CD8-positive, alpha-beta T cell (primary cell): ENCODE measurements at places on chromosomes 12 and 14.

DNA sequence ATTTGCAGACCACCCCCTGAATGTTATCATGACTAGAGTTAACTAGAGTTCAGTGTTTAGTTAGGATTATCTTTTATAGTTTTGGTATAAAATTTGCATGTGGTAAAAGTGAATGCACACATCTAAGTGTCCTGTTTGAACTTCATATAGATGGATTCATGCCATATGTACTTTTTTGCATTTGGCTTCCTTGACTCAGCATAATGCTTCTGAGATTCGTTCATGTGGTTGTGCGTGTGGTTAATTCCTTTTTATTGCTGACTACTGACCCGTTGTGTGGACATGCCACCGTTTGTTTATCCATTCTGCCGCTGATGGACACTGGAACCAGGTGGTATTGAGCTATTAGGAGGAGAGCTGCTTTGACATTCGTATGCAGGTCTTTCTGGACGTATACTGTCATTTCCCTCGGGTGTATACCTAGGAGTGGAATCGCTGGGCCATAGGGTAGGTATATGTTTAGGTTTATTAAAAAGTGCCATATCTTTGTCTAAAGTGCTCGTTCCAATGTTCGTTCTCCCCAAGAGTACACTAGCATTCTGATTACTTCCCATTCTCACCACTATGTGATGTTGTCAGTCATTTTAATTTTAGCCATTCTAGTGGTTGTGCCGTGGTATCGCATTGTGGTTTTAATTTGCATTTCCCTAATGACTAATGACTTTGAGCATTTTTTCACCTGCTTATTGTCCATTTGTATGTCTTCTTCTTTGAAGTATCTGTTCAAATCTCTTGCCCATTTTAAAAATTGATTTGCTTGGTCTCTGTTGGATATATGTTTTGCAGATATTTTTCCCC, 37.7 kb downstream of the RIN3 start:
- DNase-seq: peak; percentile 82

GRCh38 chr12:6461401-6462233, 8.9 kb downstream of the VAMP1 start:
- peak; percentile 94 for DNase-seq

- no peak for DNase-seq
Measured at GRCh38 chr14:42198010-42198409, 591.3 kb downstream of the LRFN5 start.

- DNase-seq: no peak
Measured at GRCh38 chr14:95255487-95255886, 64.2 kb downstream of the CLMN start.

DNA sequence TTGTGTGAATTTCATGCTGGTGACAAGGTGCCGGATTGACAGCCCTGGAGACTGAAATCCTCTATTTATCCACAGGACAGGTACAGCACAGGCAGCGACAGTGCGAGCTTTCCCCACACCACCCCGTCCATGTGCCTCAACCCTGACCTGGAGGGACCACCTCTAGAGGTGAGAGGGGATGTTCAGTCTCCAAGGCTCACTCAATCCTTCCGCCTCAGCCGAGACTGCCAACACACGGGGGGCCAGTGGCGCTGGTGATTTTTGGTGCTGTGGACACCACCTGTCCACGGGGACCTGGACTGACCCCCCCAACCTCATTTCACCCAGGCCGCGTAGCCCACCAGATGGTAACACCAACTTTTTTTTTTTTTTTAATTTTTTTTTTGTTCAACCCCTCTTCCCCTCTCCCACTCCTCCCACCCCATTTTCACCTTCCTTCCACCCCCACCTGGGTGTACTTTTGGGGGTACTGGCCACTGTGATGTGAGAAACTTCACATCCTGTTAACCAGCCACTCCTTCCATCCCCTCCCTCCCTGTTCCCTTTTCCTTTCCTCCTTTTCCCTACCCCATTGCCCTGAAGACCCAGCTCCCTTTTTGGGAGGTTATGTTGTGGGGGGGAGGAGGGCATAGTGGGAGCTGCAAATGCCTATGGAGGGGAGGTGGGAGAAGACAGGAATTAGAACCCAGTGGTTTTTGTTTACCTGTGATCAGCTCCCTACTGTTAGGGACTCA, 12.9 kb downstream of the PCBP2 start:
- DNase-seq: no peak

GRCh38 chr12:106600503-106600902, 17.7 kb downstream of the RFX4 start:
- no peak for DNase-seq

- DNase-seq: peak; percentile 9
Measured at GRCh38 chr14:57390806-57391516, 575 bp downstream of the NAA30 start.

DNA sequence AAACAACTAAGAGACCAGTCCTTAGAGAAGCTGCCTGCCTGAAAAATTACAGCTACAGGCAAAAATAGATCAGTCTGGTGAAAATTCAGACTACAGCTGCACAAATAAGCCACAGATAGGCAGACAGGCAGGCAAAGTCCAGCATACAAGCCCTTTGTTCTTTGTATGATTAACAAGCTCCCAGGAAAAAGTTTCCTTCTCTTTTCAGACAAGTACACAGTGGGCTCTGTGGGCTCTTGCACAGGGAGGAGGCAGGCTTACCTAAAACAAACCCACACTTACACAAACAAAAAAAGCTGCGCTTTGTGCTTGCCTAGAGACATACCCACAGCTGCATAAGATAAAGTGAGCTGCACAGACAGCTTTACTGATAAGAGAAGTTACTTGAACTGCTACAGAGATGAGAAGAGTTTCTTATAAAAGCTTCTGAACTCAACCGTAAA, 7.7 kb downstream of the OR6C68 start:
- DNase-seq: no peak

GRCh38 chr12:57148469-57149244, 1.2 kb upstream of the LRP1-AS start:
- no peak for DNase-seq

DNA sequence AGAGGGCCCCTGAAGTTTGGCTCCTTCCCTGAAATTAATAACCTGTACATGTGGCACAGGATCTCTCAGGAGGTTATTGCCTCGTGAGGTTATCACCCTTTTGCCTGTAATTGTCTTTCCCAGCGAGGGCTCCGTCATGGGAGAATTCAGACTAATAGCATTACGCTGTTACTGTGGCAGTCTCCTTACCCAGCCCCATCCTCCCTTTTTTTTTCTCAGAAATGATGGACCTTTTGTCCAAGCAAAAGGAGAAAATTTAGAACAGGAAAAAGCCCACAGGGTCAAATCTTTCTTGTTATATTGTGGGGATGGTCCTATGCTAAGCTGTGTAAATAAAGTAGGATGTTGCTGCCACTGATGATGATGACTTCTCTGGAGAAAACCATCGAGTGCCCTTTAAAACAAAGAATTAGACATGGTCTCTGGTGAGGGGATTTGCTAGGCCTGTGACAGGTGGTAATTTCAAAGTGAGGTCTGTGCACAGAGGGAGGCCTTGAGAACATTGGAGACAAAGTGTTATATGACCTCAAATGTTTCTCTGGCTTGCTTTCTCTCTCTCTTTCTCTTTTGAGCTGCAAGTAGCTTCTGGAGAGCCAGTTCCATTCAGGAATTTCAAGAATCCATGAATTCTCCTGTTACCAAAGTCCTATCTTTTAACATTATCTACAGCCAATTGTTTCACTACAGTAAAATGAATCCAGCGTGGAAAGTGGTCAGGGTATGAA, 357.2 kb downstream of the BMP4 start:
- no peak for DNase-seq

DNA sequence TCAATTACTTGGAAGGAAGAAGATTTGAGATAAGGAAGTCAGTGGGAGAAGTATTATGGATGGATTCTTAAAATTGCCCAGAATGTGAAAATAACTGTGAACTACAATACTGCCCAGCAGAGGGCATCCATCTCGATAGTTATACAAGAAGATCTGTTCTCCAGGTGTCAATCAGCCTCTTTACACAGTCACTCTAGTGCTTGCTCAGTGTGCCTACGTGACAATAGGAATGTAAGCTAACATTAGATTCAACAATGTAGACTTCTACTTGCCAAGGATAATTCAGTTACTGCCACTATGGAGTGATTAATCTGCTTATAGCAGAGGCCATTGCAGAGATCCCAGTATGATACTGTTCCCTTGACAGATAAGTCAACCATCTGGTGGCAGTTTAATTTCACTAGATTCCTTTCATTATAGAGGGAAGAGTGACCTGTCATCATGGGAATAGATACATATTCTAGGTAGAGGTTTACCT, 10.6 kb upstream of the MAP4K5 start:
- DNase-seq: peak; percentile 70
